ENCODE measurements at places on chromosomes 7 and 10.

DNA sequence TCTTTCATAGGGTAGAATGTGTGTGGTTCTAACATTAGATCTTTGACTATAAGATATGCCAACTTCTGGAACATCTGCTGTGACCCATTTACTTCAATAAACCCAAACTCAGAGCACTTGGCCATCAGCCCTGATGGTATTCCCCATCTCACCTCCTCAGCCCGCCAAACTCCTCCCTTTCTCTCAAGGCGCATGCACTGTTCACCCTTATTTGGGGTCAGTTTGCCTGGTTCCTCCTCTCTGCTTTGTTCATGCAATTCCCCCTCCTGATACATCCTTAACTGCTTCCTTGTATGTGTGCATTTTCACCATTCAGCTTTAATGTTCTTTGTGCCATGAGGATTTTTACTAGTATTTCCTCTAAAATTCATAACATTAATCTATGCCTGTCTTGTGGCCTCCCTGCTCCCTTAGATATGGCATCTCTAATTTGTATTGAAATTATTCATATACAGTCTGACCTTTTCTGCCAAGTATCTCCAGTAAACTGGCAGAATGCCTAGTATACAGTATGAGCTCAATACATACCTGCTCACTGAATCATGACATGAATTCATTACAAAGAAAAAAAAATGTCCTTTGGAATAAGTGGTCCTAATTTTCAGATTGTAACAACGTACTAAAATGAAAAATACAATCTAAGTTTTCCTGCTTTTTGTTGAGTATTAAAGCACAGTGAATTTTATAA lies 336.8 kb upstream of the IGFBP3 start:
- DNase-seq, result peak; percentile 95

DNA sequence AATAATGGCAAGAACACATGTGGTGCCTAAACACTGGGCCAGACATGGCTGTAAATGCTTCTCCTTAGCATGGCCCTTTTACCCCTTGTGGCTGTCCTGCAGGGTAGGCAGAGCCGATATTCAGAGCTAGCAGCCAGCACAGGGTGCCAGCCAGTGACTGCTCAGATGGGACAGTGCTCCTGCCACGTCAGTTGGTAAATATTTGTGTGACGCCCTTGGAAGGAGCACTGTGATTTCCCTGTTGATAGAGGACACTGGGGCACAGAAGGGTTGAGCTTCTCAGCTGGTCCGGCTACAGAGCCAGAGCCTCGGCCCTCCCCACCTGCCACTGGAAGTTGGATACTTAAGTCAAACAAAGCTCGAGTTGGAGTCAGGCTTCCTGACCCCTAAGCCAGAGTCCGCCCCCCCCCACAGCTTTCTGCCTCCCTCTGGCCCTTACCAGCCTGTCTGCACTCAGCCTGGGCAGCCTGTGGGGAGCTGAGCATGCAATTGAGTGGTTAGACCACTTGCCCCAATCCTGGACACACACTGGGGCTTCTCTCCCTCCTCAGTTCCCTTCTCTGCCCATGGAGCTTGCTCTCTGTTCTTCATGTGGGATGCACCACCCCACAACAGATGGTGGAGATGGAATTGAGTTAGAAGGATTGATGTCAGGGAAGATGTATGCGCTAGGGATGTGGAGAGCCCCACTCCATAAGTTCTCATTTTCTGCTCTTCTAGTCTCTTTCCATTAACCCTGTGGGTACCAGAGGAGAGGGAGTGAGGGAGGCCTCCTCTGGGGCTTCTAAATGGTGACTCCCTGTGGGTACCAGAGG lies 350.8 kb downstream of the PLXNA4 start:
- DNase-seq, result no peak

GRCh38 chr7:119903085-119903484 lies 369.9 kb upstream of the KCND2 start:
- DNase-seq, result no peak

- no peak for DNase-seq
These were observed 169.3 kb downstream of the CHN2 start for GRCh38 chr7:29363636-29364425.

- DNase-seq, result no peak
These were observed 258.5 kb downstream of the PTPRN2 start for GRCh38 chr7:158329014-158329610.

GRCh38 chr7:94043299-94043698 lies 39.1 kb upstream of the BET1 start:
- DNase-seq, result peak; percentile 65

GRCh38 chr10:90674928-90675327 lies 182.9 kb downstream of the HTR7 start:
- DNase-seq, result peak; percentile 57

GRCh38 chr10:29160150-29160617 lies 128.7 kb upstream of the LYZL1 start:
- DNase-seq, result peak; percentile 88

DNA sequence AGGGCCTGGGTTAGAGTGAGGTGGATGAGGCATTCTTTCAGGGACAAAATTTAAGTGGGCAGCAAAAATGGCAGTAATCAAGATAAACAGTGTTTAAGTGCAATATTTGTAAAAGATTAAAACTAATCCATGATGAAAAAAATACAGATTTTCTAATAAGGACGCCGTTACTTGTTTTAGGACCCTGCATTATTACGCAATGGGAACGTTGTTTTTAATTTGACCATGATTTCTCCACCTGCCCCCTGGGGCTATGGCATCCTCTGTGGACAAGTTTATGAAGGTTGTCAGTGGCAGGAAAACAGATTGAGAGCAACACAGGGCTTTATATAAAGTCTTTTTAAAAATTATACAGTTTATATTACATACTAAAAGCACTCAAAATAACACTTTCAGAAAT lies 380.6 kb upstream of the PHF14 start:
- no peak for DNase-seq

DNA sequence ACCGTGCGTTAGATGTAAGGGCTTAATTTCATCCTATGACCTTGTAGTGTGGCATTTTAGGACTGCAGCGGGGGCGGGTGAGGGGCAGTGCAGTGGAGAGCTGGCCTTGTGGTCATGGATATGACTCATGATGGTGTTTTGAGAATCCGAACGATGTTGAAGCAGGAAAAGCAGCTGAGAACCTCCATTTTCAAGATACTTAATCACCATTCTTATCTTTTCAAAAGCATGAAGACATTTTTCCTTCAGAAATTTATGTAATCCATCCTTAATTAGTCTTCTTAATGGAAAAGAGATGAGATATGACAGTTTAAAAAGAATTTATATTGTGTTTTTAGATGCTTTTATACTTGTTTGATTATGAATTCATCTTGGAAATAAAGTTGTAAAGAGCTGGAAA lies 9.6 kb downstream of the ATP5F1C start:
- peak; percentile 90 for DNase-seq

GRCh38 chr10:86753051-86753450 lies 3.4 kb upstream of the BMPR1A start:
- no peak for DNase-seq

GRCh38 chr7:149774237-149775175 lies 1.1 kb upstream of the ZNF467 start:
- DNase-seq, result peak; percentile 28

GRCh38 chr7:1825897-1826741 lies 156.0 kb downstream of the ELFN1 start:
- no peak for DNase-seq

GRCh38 chr7:91912494-91912893 lies 28.2 kb upstream of the AKAP9 start:
- DNase-seq, result peak; percentile 48

- DNase-seq, result no peak
These were observed 4.9 kb upstream of the ADGRA1 start for GRCh38 chr10:133082685-133083421.

DNA sequence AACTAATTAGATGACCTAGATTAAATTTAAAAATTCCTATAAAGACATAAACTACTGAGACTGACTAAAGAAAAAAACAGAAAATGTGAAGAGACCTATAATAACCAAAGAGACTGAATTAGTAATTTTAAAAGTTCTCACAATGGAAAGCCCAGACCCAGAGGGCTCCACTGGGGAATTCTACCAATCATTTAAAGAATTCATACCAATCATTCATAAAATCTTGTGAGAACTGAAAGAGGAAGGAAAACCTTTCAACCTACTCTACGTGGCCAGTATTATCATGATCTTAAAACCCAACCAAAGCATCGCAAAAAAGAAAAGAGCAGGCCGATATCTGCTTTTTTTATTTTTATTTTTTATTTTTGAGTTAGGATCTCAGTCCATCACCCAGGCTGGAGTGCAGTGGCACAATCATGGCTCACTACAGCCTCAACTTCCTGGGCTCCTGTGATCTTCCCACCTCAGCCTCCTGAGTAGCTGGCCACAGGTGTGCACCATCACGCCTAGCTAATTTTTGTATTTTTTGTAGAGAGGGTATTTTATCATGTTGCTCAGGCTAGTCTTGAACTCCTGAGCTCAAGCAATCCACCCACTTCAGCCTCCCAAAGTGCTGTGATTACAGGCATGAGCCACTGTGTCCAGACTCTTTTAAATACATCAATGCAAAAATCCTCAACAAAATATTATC lies 48.6 kb downstream of the DGKI start:
- no peak for DNase-seq

- peak; percentile 70 for DNase-seq
These were observed 381.8 kb upstream of the SORCS1 start for GRCh38 chr10:107546284-107546683.

GRCh38 chr7:26723129-26723528 lies 141.3 kb downstream of the SKAP2 start:
- DNase-seq, result no peak

- DNase-seq, result no peak
These were observed 5.4 kb downstream of the VGF start for GRCh38 chr7:101159696-101160674.

GRCh38 chr7:120920591-120921274 lies 29.8 kb upstream of the ING3 start:
- DNase-seq, result no peak

GRCh38 chr7:142134909-142135308 lies 23.4 kb downstream of the MGAM2 start:
- DNase-seq, result no peak

GRCh38 chr7:75649462-75649861 lies 89.3 kb downstream of the HIP1 start:
- no peak for DNase-seq

- DNase-seq, result peak; percentile 34
These were observed 77.8 kb upstream of the FAM133B start for GRCh38 chr7:92667816-92668535.

- DNase-seq, result no peak
These were observed 80.7 kb upstream of the CHST15 start for GRCh38 chr10:124174071-124174566.

- DNase-seq, result no peak
These were observed 139.3 kb downstream of the C1GALT1 start for GRCh38 chr7:7321681-7322080.

GRCh38 chr10:70683601-70683934 lies 11.3 kb downstream of the ADAMTS14 start:
- DNase-seq, result peak; percentile 29

- DNase-seq, result no peak
These were observed 2.6 kb downstream of the PRLHR start for GRCh38 chr10:118592675-118593330.

GRCh38 chr10:3323865-3324498 lies 151.4 kb upstream of the PITRM1 start:
- DNase-seq, result peak; percentile 87

DNA sequence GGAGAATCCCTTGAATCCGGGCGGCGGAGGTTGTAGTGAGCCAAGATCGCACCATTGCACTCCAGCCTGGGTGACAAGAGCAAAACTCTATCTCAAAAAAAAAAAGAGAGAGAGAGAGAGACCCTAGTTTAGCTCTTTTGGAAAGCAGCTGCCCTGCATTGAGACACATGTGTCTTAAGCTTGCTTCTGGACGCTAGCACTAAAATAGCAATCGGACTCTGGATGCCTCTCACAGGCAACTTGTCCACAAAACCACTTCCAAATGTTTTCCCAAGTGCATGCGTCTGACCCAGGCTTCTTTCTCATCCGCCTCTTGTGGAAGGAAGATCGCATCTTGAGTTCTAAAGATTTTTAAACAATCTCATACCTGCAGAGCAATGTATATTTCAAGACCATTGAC lies 182.7 kb downstream of the CUX1 start:
- no peak for DNase-seq

DNA sequence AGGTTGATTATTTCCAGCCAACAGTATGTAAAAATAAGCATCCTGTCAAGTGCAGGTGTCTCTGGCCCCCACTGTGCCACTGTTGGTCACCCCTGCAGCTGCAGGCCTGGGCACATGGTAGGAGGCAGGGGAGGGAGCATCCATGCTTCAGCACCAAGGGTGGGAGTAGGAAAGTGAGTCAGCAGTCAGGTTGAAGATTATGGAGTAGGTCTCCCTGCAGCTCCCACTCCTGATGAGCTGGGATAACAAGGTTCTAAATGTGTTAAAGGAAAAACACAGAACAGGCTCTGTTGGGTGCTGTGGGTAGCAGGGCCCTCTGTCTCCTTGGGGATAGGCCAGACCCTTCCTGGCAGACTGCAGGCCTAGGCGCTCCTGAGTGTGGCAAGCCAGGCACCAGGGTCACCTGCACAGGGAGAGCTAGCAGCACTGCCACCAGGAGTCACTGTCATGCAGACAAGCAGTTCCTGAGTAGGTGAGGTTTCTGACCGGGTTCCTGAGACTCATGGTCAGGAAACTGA lies 59.3 kb downstream of the NUDCD3 start:
- DNase-seq, result no peak

DNA sequence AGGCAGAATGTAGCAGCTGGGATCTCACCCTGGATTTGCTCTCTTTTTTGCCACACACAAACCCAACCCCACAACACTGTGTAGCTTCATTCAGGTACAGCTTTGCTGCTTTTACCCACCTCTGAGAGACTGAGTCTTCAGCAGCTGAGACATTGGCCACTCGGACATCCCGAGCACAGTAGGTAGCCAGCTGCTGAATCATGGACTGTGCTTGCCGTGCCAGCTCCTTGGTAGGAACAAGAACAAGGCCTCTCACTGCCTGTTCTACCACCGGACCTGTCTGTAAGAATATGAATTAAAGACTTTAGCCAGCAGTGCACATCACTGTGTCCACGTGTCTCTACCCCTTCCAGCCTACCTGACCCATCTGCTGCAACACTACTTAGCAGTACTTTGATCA lies 937 bp downstream of the DDX56 start:
- DNase-seq, result no peak

GRCh38 chr10:33306126-33306525 lies 28.3 kb downstream of the NRP1 start:
- peak; percentile 30 for DNase-seq

DNA sequence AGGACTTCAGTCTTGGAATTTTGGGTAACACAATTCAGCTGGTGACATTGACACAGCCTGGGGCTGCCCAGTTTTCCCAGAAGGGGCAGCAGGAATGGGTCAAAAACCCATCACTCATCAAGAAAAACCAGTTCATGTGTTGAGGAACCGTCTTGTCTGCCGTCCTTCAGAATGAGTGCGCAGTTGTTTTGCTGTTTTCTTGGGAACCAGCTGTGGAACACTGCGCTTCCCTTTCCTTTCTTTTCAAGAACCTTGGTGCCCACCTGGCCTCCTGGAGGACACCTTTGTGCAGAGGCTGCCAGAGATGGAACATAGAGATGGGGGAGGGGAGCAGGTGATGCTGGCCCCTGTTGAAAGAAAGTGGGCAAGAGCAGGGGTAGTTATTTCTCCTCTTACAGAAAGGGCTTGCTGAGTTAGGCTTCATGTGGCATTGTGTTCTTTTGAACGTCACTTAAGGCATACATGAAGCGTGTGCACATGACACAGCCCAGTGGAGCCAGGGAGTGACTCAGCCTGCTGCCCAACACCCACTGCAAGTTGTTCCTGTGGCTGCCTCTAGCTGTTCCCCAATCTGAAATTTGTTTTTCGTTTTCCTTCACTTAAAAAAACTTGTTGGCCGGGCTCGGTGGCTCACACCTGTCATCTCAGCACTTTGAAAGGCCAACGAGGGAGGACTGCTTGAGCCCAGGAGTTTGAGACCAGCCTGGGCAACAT lies 87.4 kb upstream of the TNS3 start:
- DNase-seq, result peak; percentile 87

Measured in fibroblast of upper back skin (primary cell).